ENCODE measurements at places on chromosomes 16 and 17.

- DNase-seq, result no peak
These were observed 334.1 kb downstream of the CDH13 start for GRCh38 chr16:82960918-82961317.

GRCh38 chr17:80256034-80256350, 4.7 kb upstream of the RNF213 start:
- no peak for DNase-seq

DNA sequence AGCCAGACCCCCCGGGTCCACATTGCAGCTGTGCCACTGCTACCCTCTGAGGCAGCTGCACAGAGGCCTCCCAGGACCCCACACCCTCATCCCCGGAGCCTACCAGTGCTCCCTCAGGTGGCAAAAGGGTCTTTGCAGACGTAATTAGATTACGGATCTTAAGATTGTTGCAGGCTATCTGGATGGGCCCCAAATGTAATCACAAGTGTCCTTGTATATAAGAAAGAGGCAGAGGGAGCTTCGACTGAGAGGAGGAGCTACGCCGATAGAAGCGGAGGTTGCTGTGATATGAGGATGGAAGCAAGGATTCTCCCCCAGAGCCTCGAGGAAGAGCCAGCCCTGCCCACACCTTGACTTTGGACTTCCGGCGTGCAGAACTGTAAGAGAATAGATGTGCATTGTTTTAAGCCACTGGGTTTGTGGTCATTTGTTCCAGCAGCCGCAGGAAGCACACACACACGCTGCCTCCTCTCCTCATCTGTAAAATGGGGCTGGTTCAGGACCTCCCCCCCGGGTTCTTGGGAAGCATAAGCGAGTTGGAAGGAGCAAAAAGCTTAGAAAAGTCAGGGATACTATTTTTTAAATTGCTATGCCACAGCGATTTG, 10.5 kb upstream of the RAI1 start:
- no peak for DNase-seq

- DNase-seq, result no peak
These were observed 503.4 kb upstream of the PSMD7 start for GRCh38 chr16:73793260-73793659.

DNA sequence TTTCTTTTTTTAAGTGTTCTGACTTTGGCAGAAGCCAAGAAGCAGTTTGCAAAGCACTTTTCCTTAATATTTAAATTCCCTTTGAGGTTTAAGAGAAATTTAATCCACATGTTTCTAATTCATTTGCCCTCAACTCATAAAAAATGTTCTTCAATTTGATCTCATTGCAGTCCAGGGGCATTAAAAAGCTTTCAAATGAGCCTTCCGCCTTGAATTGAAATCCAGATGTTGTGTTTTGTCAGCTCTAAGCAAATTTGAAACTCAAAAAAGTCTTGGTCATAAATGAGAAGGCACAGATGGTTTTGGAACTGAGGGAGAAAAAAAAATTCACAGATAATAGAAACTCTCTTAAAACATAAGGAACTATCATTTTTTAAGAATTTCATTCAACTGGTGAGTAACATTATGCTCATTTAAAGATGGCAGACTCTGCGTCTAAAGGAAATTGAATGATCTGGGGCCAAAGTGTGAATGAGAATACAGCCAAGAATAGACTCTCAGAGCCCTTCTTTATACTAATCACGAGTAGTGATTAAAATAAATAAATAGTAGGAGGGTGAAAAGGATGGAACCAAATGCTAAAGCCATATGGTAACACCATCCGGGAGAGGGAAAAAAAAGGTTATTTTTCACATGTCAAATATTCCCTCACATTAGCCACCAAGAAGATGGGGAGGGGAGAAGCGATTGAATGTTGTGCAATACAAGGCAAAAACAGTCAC, 1304.7 kb downstream of the CDH8 start:
- no peak for DNase-seq

DNA sequence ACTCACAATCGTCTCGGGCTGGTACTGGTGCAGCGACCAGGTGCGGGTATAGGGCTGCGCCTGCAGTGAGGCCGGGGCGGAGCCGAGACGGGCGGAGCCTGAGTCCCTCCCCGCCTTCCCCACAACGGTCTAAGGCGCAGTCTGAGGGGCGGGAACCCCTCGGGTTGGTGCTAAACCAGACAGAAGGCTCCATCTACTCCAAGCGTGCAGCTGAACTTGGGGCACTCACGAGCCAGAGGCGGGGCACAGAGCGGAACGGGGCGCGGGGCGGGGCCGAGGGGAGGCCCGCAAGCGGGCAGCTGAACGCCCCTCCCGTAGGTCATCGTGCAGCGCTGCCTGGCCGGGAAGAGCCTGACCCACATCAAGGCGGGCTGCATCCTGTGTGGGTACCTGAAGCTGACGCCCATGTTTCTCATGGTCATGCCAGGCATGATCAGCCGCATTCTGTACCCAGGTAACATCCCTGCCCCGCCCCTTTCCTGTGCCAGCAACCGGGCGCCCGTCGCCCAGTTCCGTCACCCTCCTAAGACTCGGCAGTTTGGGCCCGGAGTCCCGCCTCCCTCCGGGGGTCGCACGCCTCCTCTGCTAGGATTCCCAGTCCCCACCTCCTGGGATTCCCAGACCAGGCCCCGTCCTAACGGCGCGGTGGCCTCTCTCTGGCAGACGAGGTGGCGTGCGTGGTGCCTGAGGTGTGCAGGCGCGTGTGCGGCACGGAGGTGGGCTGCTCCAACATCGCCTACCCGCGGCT, 5.0 kb downstream of the SLC5A2 start:
- DNase-seq, result peak; percentile 44

- DNase-seq, result no peak
These were observed 399.9 kb upstream of the CDH11 start for GRCh38 chr16:65521633-65522328.

- no peak for DNase-seq
These were observed 109.7 kb downstream of the C16orf95 start for GRCh38 chr16:87207509-87207908.

DNA sequence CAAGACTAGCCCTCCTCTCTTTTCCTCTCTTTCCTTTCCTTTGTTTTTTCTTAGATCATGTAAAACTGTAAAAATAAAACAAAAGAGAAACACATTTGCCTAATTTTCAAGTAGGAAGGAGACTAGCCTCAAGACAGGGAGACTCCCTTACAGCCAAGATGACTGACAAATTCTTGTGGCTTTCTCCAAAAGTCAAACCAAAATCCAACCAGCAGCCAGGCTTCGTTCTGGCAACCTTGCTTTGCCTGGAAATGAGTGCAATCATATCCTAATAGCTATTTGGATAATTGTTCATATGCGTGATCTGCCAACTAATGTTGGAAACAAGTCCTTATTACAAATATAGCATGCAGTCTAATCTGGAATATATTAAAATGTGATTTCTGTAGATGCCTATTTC, 868.9 kb upstream of the SOX9 start:
- DNase-seq, result no peak

DNA sequence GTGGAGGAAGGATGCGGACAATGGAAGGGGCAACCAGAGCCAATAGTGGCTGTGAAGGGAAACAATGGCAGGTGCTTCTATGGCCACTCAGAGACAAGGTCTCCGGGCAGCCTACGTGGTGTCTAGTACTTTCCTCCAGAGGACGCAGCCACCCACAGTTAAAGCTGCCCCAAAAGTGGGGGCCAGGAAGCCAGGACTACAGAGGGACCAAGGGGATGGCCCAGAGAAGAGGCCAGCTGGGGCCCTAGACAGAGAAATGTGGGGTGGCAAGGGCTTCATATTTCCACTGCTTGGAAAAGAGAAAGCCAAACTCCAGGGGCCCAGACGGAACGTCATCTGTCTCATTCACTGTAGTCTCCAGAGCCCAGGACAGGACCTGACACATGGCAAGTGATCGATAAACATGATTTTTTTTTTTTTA, 837 bp upstream of the PER1 start:
- DNase-seq, result no peak

- no peak for DNase-seq
These were observed 69.0 kb upstream of the CHMP6 start for GRCh38 chr17:80922580-80923160.

GRCh38 chr16:26569793-26570192, 496.9 kb upstream of the C16orf82 start:
- DNase-seq, result no peak

GRCh38 chr17:299546-299945, 53.1 kb downstream of the RPH3AL start:
- no peak for DNase-seq

All from stimulated activated CD8-positive, alpha-beta memory T cell treated with anti-CD3 and anti-CD28 coated beads, Interleukin-7, amount 100 ng/mL, for 1 hour (primary cell).